Sigmoid colon (tissue), 7 donors: ENCODE measurements at places on chromosomes 2 and 18. TPM values are rescaled to one million over a fixed set of nuclear protein-coding genes. Genes with fewer than 3 reads are reported as not detected.
A peak's percentile ranks its signal among the peaks of the same experiment; 100 is the strongest.

GRCh38 chr18:3806656-3807055 is 356.7 kb downstream of the TGIF1 start:
- no peaks in the 10 kb centered on the region for H3K4me1 ChIP-seq
- H3K27ac ChIP-seq: no peak overlapping the region

DNA sequence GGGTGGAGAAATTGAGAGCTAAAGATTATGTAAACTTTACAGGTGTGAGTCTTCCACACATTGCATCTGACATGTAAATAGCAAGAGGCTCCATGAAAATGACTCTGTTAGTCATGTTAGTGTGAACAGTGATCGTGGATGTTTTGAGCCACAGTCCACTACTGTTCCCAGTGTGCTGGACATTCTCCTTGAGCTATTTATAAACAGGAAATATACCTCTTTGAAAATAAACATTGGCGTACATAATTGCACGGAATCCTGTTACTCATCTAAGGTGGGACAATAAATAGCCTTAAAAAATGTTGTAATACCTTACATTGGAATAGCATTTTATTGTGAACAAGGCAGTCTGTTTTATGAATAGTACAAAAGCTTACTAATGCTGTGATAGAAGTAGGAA is 37.0 kb downstream of the LIMS1 start:
- peak overlapping the region; percentile 81 for H3K27ac ChIP-seq
- H3K36me3 ChIP-seq: no peaks in the 10 kb centered on the region
- H3K4me1 ChIP-seq: peaks cover 75% of the 10 kb centered on the region
- DNase-seq: no peak
- no peak overlapping the region for H3K4me3 ChIP-seq

- H3K27me3 ChIP-seq: no peaks in the 10 kb centered on the region
- no peaks in the 10 kb centered on the region for H3K4me1 ChIP-seq
- DNase-seq: no peak
- no peak overlapping the region for H3K4me3 ChIP-seq
- H3K36me3 ChIP-seq: no peaks in the 10 kb centered on the region
Observed at GRCh38 chr18:26468931-26469340, 79.4 kb downstream of the KCTD1 start.

DNA sequence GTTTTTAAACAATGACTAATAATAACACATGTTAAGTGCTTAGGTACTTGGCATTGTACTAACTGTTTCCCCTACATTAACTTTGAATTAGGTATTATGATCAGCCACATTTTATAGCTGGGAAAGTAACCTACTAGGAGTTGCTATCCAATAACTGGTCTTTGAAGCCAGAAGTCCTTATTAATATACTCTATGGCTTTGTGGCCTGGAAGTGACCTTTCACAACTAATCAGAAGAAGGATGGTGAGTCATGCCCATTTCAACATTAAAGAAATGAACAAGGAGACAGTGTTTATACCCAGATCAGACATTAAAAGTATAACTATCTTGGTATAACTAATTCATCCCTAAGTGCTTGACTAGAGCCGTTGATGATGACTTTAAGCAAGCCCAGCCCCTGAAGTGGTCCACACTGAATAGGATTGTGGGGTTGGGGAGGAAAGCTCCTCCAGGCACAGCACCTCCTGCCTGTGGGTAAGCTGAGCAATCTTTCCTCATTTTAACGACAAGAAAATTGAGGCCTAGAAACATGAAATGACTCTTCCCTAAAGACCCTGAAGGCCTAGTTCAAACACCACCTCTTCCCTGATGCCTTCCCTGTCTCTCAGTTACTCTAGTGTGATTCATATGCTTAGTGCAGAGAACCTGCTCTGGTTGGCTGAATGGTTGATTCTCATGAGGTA is 71.6 kb upstream of the RFX8 start:
- no peaks in the 10 kb centered on the region for H3K36me3 ChIP-seq
- H3K4me1 ChIP-seq: no peaks in the 10 kb centered on the region
- no peak for DNase-seq
- H3K27ac ChIP-seq: no peak overlapping the region

DNA sequence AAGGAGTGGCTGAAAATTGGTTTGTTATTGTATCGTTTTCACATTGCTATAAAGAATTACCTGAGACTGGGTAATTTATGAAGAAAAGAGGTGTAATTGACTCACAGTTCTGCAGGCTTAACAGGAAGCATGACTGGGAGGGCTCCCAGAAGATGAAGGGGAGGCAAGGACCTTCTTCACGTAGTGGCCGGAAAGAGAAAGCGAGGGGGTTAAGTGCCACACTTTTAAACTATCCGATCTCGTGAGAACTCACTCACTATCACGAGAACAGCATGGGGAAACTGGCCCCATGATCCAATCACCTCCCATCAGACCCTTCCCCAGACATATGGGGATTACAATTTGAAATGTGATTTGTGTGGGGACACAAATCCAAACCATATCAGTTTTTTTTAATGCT is 81.6 kb downstream of the FBXO15 start:
- DNase-seq: no peak
- no peak overlapping the region for H3K4me3 ChIP-seq
- no peaks in the 10 kb centered on the region for H3K27me3 ChIP-seq

DNA sequence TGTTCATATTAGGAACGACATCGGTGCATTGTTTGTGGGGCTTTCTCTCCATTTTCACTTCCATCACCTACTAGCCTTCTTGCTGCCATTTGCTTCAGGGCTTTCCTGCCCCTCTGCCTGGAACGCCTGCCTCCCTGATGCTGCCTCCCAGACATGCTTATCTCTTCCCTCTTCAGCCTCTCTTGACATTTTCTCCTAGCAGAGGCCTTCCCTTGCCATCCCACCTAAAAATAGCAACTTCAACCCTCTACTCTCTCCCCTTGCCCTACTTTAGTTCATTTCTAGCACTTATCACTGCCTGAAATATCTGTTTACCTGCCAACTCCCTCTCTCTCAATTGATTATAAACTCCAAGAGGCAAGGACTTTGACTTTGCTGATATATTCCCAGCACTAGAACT is 210.3 kb downstream of the SP3 start:
- H3K4me3 ChIP-seq: no peak overlapping the region
- DNase-seq: no peak
- H3K27me3 ChIP-seq: no peaks in the 10 kb centered on the region
- no peaks in the 10 kb centered on the region for H3K36me3 ChIP-seq
- H3K27ac ChIP-seq: no peak overlapping the region

RAB17 gene
- total RNA-seq: 0.36 TPM

DNA sequence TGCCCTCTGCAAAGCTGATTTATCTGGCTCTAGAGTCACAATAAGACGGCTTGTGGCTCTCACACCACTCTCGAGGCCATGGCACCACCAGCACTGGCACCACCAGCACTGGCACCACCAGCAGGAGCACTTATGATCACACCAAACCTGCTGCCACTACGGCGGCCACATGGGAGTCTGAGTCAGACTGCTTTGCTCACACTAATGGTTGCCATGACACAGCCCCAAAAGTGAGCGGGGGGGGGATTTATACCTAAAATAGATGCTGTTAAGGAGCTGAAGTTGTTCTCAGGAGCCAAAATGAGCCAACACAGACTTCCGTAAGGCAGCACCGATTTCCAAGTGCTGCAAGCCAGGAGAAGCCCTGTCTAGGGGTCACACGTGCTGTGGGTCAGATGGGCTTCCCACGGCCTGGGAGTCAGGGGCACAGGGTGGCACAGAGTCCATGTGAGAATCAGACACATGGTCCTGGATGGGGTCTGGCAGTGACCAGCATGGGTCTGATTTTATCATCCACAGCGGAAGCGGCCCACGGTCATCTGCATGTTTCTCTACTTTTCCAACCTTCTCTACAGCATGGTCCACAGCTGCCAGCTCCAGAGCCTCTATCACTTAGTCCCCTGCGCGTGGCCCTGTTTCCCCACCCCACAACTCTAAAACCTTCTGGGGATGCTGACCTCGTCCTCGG is 16.7 kb downstream of the DNMT3A start:
- peak; percentile 85 for DNase-seq
- peaks cover 54% of the 10 kb centered on the region for H3K4me1 ChIP-seq
- peak overlapping the region; percentile 61 for H3K27ac ChIP-seq
- peaks cover 11% of the 10 kb centered on the region for H3K36me3 ChIP-seq
- H3K27me3 ChIP-seq: no peaks in the 10 kb centered on the region
- no peak overlapping the region for H3K4me3 ChIP-seq

DNA sequence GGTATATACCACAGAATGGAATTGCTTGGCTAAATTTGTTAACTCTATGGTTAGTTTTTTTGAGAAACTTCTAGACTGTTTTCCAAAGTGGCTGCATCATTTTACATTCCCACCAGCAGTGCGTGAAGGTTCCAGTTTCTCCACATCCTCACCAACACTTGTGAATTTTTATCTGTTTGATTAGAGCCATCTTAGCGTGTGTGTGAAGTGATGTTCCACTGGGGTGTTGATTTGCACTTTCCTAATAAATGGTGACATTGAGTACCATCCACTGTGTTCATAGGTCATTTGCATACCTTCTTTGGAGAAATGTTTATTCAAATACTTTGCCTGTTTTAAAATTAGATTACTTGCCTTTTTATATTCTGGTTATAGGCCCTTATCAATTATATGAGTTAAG is 37.5 kb upstream of the HS6ST1 start:
- DNase-seq: no peak
- H3K27ac ChIP-seq: no peak overlapping the region

CHN1 gene
- 11.4 TPM for total RNA-seq

DNA sequence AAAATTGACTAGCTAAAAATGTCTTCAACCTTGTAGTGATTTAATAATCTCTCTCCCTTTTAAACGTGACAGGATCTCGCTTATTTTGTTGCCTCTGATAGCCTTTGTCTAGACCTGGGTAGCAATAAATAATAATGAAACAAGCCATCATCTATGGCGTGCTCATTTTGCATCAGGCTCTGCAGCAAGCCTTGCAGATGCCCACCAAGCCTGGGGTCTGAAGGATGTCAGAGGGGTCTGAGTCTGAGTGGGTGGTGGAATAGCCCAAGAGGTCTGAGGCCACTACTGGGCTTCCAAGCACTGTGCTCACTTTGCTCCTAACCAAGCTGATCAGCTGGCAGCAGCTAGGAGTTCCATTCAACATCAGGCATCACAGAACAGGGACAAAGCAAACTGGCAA is 109.4 kb downstream of the GYPC start:
- no peak overlapping the region for H3K27ac ChIP-seq
- no peak overlapping the region for H3K4me3 ChIP-seq
- no peaks in the 10 kb centered on the region for H3K27me3 ChIP-seq
- no peaks in the 10 kb centered on the region for H3K4me1 ChIP-seq
- no peak for DNase-seq

- H3K4me3 ChIP-seq: no peak overlapping the region
- H3K4me1 ChIP-seq: no peaks in the 10 kb centered on the region
- H3K27ac ChIP-seq: no peak overlapping the region
- no peaks in the 10 kb centered on the region for H3K36me3 ChIP-seq
- H3K27me3 ChIP-seq: no peaks in the 10 kb centered on the region
Observed at GRCh38 chr2:2574401-2575180, 243.5 kb upstream of the MYT1L start.

DNA sequence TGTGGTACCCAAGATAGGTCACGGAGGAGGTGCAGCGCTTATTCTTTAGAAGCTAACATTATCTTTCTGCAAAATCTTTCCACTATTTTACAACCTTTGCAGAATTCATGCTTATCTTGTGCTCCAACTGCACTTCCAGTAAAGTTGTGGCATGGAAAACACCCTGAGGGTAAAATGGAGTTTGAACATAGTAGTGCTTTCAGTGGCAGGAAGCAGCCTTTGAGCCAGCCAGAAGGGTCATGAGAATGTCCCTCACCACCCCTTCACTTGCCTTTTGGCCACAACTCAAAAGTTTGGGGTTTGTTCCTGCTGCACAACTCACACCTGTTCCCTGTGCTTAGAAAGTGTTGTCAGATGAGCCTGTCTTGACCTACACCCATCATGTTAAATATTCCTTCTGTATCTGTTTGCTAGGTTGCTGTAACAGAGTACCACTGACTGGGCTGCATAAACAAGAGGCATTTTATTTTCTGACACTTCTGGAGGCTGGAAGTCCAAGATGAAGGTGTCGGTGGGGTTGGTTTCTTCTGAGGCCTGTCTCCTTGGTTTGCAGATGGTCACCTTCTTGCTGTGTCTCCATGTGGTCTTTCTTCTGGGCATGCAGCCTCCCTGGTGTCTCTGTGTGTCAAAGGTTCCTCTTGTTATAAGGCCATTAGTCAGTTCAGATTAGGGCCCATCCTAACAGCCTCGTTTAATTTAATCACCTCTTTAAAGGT is 194.1 kb downstream of the SMAD7 start:
- H3K4me1 ChIP-seq: peaks cover 3% of the 10 kb centered on the region
- H3K27me3 ChIP-seq: no peaks in the 10 kb centered on the region
- peaks cover 21% of the 10 kb centered on the region for H3K36me3 ChIP-seq
- H3K4me3 ChIP-seq: no peak overlapping the region
- H3K27ac ChIP-seq: no peak overlapping the region

DNA sequence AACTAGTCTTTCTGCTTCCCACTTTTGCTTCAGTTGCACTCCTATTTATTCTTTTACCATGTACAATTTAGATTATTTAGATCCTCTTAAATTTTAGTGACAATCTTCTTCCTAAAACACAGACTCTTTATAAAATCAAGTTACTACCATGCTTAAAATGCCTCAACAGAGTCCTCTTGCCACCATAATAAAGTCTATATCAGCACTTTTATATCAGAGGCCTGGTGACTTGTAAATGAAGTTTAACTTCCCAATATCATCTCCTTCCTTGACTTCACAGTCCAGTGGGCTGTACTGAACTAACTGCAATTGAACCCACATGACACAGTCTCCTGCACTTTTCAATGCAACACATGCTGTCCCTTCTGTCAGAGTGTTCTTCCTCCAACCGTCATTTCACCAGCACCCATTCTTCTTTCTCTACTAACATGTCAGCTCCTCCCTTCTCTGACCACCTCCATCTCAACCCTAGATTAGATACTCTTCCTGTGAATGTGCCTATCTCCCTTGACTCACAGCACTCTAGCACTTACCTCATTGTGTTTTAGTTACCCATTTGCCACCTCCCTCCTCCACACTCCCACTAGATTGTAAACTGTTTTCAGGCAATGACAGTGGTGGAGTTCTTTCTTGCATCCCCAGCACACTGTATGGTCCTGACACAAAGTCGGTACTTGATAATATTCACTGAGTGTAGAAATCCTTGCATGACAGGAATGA is 414.9 kb downstream of the SATB2 start:
- no peaks in the 10 kb centered on the region for H3K36me3 ChIP-seq
- H3K4me1 ChIP-seq: no peaks in the 10 kb centered on the region
- H3K4me3 ChIP-seq: no peak overlapping the region

- no peak overlapping the region for H3K4me3 ChIP-seq
- no peak overlapping the region for H3K27ac ChIP-seq
- peaks cover 16% of the 10 kb centered on the region for H3K36me3 ChIP-seq
Observed at GRCh38 chr2:131154071-131154531, 49.0 kb downstream of the PLEKHB2 start.

- peak overlapping the region; percentile 96 for H3K27ac ChIP-seq
- DNase-seq: peak; percentile 94
- H3K27me3 ChIP-seq: no peaks in the 10 kb centered on the region
Observed at GRCh38 chr2:219433666-219434467, 776 bp upstream of the SPEG start.
